Dermis blood vessel endothelial cell (primary cell): ENCODE measurements at places on chromosomes 3 and 15. TPM values are rescaled to one million over a fixed set of nuclear protein-coding genes. Genes with fewer than 3 reads are reported as not detected.

The LRRIQ4 gene
- not detected in 2 replicates for total RNA-seq

The TGM5 gene
- not detected in 2 replicates for total RNA-seq

The TICRR gene
- total RNA-seq = 2.2 and 7.0 TPM in 2 replicates

The DNAH12 gene
- total RNA-seq = under 0.01 and 0.17 TPM in 2 replicates

The CLDN18 gene
- total RNA-seq = not detected in 2 replicates

The PRR20G gene
- total RNA-seq = not detected in 2 replicates

The RASGRF1 gene
- 0.33 and 2.2 TPM in 2 replicates for total RNA-seq

The LRRC31 gene
- total RNA-seq = not detected in 2 replicates

The STRIT1 gene
- not detected in 2 replicates for total RNA-seq

The SERPINI2 gene
- total RNA-seq = not detected in 2 replicates

The RHCG gene
- total RNA-seq = not detected in 2 replicates

The XCR1 gene
- not detected in 2 replicates for total RNA-seq

The PRR23C gene
- not detected in 2 replicates for total RNA-seq

The MFGE8 gene
- total RNA-seq = 48.1 and 49.7 TPM in 2 replicates

The SPSB4 gene
- total RNA-seq = 0.05 TPM in 1 of 2 replicates, not detected in the other

The AHSG gene
- 0.05 TPM in 1 of 2 replicates, not detected in the other for total RNA-seq

The CD200 gene
- 3.4 and 3.7 TPM in 2 replicates for total RNA-seq

The LARP6 gene
- total RNA-seq = 6.9 and 15.0 TPM in 2 replicates

The SMAD6 gene
- 10.1 and 11.9 TPM in 2 replicates for total RNA-seq

The PIERCE2 gene
- total RNA-seq = 0.79 and 0.85 TPM in 2 replicates
